Stimulated activated CD4-positive, alpha-beta T cell treated with anti-CD3 and anti-CD28 coated beads, Interleukin-2, amount 100 ng/mL, for 4 hours (primary cell): ENCODE measurements at places on chromosomes 3 and 15.

DNA sequence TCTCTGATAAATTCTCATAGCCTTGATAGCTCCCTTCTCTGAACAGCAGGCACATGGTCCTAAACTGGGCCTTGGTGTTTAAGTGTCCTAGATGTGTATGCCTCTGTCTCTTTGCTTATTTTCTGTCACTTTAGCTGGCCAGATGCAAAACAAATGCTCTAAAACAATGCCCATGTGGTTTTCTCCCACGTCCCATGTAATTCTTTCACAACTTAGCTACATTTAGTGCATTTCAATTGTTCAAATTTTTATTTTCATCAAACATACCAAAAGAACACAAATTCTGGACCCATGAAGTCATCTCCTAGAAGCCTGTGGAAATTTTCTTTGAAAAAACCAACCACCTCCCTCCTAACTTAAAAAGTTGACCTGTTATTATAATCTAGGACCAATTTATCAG is 491.3 kb upstream of the AGTR1 start:
- DNase-seq = no peak

DNA sequence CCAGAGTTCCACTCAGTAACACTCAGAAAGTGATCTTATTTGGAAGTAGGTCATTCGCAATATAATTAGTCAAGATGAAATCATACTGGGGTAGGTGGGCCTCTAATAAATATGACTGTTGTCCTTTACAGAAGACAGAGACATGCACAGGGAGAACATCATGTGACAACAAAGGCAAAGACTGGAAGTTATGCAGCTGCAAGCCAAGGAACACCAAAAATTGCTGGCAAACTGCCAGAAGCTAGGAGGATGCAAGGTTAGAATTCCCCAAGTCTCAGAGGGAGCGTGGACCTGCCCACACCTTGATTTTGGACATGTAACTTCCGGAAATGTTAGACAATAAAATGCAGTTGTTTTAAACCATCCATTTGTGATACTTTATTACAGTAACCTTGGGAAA is 471.5 kb upstream of the AGTR1 start:
- no peak for DNase-seq

DNA sequence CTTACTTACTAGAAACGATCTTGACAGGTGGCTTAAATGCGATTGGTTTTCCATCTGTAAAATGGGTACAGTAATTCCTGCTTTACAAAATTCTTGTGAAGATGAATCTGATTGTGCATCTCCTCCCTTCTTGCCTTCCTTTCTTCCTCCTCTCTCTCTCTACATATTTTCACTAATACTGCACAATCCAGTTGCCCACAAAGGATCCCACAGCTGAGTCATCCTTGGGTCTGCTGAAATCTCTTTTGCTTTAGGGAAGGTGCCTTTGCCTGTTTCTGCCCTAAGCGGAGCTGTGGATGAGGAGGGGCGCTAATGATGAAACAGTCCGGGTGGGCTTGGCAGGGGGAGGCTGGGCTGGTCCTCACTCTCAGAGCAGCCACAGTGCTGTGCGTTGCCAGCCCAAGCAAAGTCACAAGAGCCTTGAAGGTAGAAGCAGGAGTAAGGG is 46.1 kb downstream of the AMOTL2 start:
- DNase-seq = no peak

DNA sequence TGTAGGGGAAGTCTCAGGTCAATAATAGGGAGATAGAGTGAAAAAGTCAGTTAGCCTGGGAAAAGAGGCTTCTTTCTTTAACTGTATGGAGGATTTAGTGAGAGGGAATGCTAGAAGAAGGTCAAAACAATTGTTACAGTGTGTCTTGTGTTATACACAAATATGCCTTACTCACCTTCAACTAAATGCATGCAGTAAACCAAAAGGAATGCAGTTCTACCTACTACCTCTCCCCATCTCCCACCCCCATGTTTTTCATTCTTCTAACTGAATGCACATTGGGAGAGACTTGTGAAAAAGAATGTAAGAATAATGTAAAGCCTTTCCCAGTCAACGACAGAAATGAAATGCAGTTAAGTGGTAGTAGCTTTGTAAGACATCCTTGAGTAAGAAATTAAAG is 33.8 kb downstream of the CCDC66 start:
- no peak for DNase-seq

DNA sequence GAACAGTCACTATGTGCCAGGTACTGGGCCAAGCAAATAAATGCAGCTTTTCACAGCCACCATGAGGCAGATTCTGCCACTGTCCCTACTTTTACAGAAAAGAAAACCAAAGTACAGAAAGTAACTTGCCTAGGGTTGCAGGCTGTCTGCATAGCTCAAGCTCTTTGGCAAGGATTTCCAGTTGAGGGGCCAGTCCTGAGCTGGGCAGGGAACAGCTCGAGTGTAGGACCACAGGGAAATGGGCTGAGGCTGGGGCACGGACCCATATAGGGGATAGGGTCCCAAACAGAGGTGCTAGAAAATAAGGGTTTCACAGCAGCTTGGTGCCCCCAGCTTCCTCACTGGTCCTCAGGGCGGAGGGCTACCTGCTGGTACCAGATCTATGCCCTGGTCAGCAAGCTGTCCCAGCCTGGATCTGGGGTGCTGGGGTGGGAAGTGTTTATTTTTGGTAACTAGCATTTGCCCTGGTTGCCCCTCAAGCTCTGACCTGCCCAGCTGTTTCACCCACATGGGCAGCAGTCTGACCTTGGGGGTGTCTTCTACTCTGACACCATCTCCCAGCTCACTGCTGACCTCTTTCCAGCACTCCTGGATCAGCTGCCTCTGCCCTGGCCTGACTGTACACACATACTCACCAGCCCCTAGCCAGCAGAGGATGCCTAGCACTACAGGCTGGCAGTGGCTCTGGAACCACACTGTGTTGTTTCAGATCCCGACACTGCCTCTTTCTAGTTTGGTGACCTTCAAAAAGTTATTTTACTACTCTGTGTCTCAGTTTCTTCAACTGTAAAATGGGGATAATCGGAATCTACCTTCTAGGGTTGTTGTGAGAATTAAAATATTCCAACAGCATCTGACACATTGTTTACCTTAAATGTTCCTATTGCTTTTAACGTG is 16.2 kb downstream of the MRAS start:
- no peak for DNase-seq

- no peak for DNase-seq
These were observed 33.2 kb downstream of the TRIM69 start for GRCh38 chr15:44769521-44769920.

GRCh38 chr3:37544869-37545352 is 316.8 kb upstream of the CTDSPL start:
- DNase-seq = no peak

- DNase-seq = no peak
These were observed 177.0 kb downstream of the CACNA2D3 start for GRCh38 chr3:54299169-54299935.

GRCh38 chr3:42663581-42664437 is 10.3 kb downstream of the ZBTB47 start:
- no peak for DNase-seq

- no peak for DNase-seq
These were observed 1109.1 kb downstream of the OTOL1 start for GRCh38 chr3:162605651-162606204.

DNA sequence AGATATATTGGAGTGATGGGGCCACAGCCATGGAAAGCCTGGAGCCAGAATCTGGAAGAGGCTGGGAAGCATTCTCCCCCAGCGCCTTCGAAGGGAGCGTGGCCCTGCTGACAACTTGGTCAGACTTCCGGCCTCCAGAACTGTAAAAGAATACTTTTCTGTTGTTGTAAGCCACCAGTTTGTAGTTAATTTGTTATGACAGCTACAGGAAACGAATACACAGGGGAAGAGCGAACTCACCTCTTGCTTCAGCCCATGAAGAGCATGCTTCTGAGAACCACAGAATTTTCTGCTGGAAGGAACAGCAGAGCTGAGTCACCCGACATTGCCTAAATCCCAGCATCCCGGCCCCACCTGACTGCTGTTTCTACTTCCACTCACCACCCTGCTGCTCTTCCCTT is 501.7 kb downstream of the SHQ1 start:
- DNase-seq = no peak

DNA sequence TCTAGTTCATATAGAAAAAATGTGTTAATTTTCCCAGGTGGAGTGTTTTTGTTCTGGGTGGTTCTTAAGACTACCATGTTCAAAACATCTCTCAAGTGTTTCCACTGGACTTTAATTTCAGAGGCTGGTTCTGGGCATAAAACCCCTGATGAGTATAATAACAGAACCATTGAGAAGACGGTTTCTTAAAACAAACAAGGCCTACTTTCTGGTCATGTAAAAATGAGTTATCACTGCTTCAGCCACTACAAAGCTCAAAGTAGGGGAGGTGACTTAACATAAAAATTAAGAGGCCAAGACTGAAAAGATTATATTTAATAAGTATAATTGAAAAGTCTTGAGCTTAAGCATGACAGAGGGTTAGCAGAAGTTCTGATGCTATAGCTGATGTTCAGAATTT is 33.8 kb downstream of the RYR3 start:
- no peak for DNase-seq

GRCh38 chr15:54605556-54605955 is 591.2 kb downstream of the RSL24D1 start:
- DNase-seq = no peak

GRCh38 chr3:16900779-16901440 is 16.2 kb downstream of the PLCL2 start:
- no peak for DNase-seq

DNA sequence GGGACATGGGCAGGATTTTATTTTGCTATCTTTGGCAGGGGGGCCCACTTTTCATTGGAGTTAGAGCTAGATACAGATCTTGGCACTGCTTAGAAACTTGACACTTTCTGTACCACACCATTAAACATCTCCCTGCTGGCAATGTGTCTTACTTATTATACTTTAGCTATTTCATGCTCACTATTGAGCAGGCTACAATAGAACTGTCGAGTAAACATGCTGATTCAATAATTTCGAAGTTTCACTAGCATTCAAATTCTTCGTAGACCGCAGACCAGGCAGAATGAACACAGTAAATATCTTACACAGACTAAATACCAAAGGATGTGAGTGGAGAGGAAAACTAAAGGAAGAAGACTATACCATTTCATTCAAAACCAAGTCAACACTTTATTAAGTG is 180.8 kb downstream of the UNC13C start:
- DNase-seq = no peak

GRCh38 chr3:18723206-18723810 is 298.2 kb upstream of the SATB1 start:
- DNase-seq = no peak

GRCh38 chr3:134754768-134755559 is 40.1 kb upstream of the EPHB1 start:
- no peak for DNase-seq

- DNase-seq = no peak
These were observed 33.8 kb upstream of the BLM start for GRCh38 chr15:90683371-90683770.

DNA sequence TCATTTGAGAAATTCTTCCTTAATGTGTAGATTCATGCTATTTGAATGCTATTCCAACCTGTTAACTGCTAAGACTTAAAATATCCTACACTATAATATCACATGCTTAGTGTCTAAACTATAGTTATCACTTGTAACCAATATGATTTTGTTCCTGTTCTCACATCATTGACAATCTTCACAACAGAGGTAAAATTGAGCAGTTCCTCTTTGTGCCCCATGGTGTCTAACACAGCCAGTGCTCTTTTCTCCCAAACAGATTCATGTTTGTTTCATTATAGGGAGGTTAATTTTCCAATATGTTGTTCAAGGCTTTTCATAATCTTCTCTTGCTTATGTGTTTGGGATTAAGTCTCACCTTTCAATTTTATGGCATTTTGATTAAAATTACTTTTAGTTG is 591.1 kb downstream of the ZPLD1 start:
- no peak for DNase-seq

GRCh38 chr15:94238539-94239118 is 7.3 kb downstream of the MCTP2 start:
- DNase-seq = no peak

- no peak for DNase-seq
These were observed 515.9 kb downstream of the GBE1 start for GRCh38 chr3:81245501-81245900.

GRCh38 chr15:79738143-79738542 is 158.7 kb downstream of the MTHFS start:
- DNase-seq = no peak

- no peak for DNase-seq
These were observed 27.3 kb downstream of the ADCY5 start for GRCh38 chr3:123421353-123422174.

- no peak for DNase-seq
These were observed 318.6 kb downstream of the FGF12 start for GRCh38 chr3:192408647-192409200.

- DNase-seq = no peak
These were observed 40.6 kb upstream of the MRPS22 start for GRCh38 chr3:139303216-139303615.

DNA sequence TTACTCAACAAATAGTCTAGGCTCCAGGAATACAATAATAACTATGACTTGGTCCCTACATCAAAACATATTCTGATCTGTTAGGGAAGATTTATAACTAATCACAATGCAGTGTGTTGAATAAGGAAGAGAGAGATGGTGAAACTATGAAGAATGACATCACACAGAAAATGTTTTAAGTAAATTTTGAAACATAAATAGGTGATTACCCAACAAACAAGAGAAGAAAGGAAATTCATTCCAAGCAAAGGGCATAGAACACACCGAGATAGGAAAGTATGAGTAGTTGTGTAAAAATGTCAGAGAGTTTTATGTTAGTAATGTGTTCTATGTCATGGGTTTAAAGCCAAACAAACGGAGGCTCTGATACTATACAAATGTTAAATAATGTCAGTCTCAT is 13.4 kb downstream of the SEC62 start:
- no peak for DNase-seq

DNA sequence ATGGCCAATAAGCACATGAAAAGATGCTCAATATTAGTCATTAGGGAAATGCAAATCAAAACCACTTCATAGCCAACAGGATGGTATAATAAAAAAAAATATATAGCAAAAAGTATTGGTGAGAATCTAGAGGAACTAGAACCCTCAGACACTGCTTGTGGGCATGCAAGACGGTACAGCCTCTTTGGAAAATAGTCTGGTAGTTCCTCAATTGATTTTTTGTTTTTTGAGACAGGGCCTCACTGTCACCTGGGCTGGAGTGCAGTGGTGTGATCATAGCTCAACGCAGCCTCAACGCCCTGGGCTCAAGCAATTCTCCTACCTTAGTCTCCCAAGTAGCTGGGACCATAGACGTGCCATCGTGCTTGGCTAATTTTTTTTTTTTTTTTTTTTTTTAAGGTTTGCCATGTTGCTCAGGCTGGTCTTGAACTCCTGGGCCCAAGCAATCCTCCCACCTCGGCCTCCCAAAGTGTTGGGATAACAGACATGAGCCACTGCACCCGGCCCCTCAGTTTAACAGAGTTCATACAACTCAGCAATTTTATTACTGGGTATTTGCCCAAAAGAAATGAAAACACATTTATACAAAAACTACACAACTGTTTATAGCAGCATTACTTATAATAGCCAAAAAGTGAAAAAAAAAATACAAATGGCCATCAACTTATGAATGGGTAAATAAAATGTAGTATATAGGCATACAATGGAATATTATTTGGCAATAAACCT is 5.1 kb downstream of the PRC1 start:
- DNase-seq = no peak

GRCh38 chr15:89379251-89379695 is 44.6 kb upstream of the POLG start:
- no peak for DNase-seq
